ENCODE measurements at places on chromosomes 4 and X.

GRCh38 chrX:444305-444704, 57.6 kb upstream of the PPP2R3B start:
- no peak for DNase-seq

GRCh38 chr4:164304861-164305260, 449.1 kb upstream of the SMIM31 start:
- DNase-seq, result no peak

DNA sequence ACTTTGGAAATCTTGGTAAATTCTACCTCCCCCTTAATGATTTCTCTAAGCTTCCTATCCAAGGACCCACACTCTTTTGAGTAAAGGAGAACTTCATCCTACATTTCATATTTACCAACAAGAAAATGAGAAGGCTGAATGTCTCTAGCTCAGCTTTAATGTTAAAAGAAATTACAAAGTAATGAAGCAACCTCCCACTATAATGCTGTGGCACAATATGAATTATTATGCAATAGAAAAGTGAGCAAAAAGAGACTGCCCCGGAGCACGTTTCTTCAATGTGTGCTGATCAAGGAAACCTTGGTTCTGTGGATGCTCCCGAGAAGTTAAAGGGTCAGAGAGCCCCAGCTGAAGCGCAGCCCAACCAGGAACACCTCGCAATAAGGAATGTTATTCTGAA, 9.1 kb upstream of the TBC1D1 start:
- DNase-seq, result no peak

DNA sequence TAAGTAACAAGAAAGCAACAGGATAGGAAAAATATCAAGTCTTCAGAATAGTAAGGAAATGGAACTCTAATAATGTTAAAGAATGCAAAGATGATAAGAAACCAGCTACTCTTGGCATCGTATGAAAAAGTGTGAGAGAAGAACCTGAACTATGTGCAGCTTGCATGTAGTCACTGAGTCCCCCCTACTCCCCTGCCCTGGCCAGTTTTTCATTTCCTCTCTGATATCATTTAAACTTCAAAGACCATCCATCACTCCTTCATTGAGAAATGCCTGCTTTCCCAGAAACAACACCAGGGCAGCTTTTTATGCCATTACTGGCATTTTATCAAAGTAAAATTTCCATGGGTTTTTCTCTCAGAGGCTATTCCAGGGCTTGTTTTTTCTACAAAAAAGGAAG, 28.1 kb downstream of the INPP4B start:
- DNase-seq, result no peak

DNA sequence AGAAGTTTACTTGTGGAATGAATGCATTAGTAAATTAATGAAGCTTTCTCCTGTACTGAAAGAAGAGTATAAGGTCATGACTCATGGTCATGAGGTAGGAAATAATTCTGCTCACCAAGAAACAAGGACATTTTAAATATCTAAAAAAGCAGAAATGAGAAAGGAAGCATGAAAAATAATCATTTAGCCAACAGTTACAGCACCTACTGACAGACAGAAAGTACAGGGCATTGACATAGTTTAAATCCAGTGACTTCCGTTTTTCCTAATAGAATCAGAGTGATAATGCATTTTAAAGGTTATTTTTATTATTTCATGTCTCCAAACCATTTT, 30.5 kb upstream of the ACSL1 start:
- no peak for DNase-seq

- DNase-seq, result no peak
Measured at GRCh38 chr4:129176864-129177263, 80.9 kb downstream of the C4orf33 start.

GRCh38 chrX:53022381-53022780, 26.2 kb upstream of the GPR173 start:
- DNase-seq, result no peak

DNA sequence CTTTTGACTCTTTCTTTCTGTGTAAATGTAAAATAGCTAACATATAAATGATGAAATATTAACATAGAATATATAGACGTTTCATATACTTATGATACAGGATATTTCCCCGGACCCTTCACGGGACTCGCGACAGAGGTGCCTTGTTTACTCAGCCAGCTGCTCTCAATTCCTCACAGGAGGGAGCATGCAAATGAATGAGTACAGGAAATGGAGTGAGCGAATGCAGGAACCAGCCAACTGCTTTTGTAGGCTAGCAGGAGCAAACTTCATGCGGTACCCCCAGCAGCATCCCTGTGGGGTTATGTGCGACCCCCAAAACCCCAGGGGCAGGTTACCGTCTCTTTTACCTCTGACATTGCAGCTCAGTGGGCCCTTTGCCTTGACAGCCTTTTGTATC, 110.3 kb upstream of the PDHA2 start:
- no peak for DNase-seq

DNA sequence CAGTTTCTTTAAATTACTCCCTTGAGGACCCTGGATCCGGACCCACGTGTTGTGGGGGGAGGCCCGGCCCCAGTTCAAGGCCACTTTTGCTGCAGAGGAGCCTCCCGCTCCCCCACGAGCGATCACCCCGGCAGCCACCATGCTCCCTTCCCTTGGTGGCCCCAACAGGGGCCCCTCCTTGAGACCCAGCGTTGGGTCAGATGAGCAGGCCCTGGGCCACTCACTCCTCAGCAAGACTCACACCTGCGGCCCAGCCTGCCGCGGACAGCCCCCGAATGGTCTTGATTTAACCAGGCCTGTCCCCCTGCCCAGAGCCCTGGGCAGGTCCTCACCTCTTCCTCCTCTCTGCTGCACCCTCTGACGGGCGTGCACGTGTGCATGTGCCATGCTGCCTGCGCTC, 4.3 kb downstream of the CPLX1 start:
- DNase-seq, result no peak

- no peak for DNase-seq
Measured at GRCh38 chrX:144327495-144327894, 443.6 kb downstream of the UBE2NL start.

Data from Right ventricle myocardium superior (tissue), 1 donor.